Left ventricle myocardium superior (tissue), 1 donor: ENCODE measurements at places on chromosomes 3 and 15. TPM values are rescaled to one million over a fixed set of nuclear protein-coding genes. Genes with fewer than 3 reads are reported as not detected.

FBLN2 gene
- total RNA-seq, result 53.8 TPM

FAM107A gene
- total RNA-seq, result 78.0 TPM

MGLL gene
- total RNA-seq, result 94.3 TPM

MAP1A gene
- 13.0 TPM for total RNA-seq

BBX gene
- 43.8 TPM for total RNA-seq

NCKIPSD gene
- 13.6 TPM for total RNA-seq

TPRG1 gene
- 2.7 TPM for total RNA-seq

KIF7 gene
- total RNA-seq, result 2.2 TPM

FRMD5 gene
- total RNA-seq, result 42.5 TPM

SCG3 gene
- not detected for total RNA-seq

ROPN1B gene
- 3.7 TPM for total RNA-seq

LMAN1L gene
- 23.5 TPM for total RNA-seq

DAPK2 gene
- 43.4 TPM for total RNA-seq

CCR4 gene
- total RNA-seq, result not detected

MEF2A gene
- 160 TPM for total RNA-seq

ADAMTS9 gene
- total RNA-seq, result 15.1 TPM
